ENCODE measurements at places on chromosomes 1 and 21. TPM values are rescaled to one million over a fixed set of nuclear protein-coding genes. Genes with fewer than 3 reads are reported as not detected.
A peak's percentile ranks its signal among the peaks of the same experiment; 100 is the strongest.

GRCh38 chr1:27571439-27572018, 32.4 kb downstream of the AHDC1 start:
- DNase-seq: peak; percentile 85
- no peaks in the 10 kb centered on the region for H3K27me3 ChIP-seq
- no peaks in the 10 kb centered on the region for H3K36me3 ChIP-seq

DNA sequence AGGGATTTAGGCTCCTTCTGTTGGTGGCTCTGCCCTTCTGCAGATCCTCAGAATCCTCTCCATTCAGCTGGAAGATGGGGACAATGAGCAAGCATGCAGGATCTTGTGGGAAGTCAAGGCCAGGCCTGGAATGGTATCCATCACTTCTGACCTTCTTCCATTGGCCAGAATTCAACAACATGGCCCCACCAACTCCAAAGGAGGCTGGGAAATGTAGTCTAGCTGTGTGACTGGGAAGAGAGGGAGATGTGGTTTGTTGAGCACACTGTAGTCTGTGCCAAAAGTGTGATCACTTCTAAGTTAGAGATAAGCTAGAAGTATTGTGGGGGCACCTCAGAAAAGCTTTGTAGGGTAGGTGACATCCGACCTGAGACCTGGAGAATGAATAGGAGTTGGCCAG, 60.4 kb upstream of the WNT4 start:
- no peak for DNase-seq
- H3K4me1 ChIP-seq: peaks cover 15% of the 10 kb centered on the region
- H3K27ac ChIP-seq: no peak overlapping the region
- H3K27me3 ChIP-seq: no peaks in the 10 kb centered on the region
- H3K4me3 ChIP-seq: no peak overlapping the region
- no peaks in the 10 kb centered on the region for H3K36me3 ChIP-seq

- H3K27me3 ChIP-seq: no peaks in the 10 kb centered on the region
- no peaks in the 10 kb centered on the region for H3K36me3 ChIP-seq
- DNase-seq: no peak
Observed at GRCh38 chr1:245915841-245916240, 591.2 kb downstream of the SMYD3 start.

DNA sequence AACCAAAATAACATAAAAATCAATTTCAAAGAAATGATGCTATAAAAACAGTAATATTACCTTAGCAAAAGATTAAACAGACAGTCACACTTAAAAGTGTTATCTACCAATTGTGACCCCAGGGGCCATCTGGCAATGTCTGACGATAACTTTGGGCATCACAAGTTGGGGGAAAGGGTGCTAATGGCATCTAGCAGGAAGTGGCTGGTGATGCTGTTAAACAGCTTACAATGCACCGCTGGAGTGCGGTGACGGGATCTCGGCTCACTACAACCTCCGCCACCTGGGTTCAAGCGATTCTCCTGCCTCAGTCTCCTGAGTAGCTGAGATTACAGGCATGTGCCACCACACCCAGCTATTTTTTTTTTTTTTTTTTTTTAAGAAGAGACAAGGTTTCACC, 27.6 kb downstream of the NUP133 start:
- no peak overlapping the region for H3K4me3 ChIP-seq
- H3K27me3 ChIP-seq: no peaks in the 10 kb centered on the region
- peaks cover 13% of the 10 kb centered on the region for H3K36me3 ChIP-seq
- H3K27ac ChIP-seq: no peak overlapping the region
- H3K4me1 ChIP-seq: no peaks in the 10 kb centered on the region

The GJA9 gene
- total RNA-seq: not detected

The EGLN1 gene
- total RNA-seq: 19.3 TPM

GRCh38 chr1:231724041-231724440, 97.5 kb downstream of the DISC1 start:
- no peaks in the 10 kb centered on the region for H3K36me3 ChIP-seq
- no peak for DNase-seq
- no peaks in the 10 kb centered on the region for H3K4me1 ChIP-seq
- no peak overlapping the region for H3K4me3 ChIP-seq
- H3K27me3 ChIP-seq: no peaks in the 10 kb centered on the region
- H3K27ac ChIP-seq: no peak overlapping the region

The ARV1 gene
- 17.2 TPM for total RNA-seq

GRCh38 chr21:30758306-30758705, 3.1 kb upstream of the KRTAP21-1 start:
- no peaks in the 10 kb centered on the region for H3K4me1 ChIP-seq
- no peak for DNase-seq
- no peak overlapping the region for H3K4me3 ChIP-seq
- H3K27ac ChIP-seq: no peak overlapping the region
- no peaks in the 10 kb centered on the region for H3K27me3 ChIP-seq

DNA sequence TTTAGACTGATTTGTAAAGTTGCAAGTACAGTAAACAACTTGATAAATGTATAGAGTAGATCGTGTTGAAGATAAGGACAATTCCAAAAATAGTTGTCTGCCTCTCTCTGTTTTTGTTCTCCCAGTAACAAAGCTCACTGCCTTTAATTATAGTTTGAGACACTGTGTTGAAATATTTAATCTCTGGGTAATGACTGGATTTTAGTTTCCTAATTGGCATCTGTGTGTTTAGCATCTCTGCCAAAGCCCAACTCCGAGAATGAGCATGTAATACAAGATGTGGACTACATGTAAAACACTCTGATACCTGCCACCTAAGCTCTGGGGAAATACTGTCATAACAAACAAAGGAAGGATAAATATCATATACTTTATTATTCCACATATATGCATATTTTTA, 27.7 kb upstream of the SDE2 start:
- H3K4me1 ChIP-seq: no peaks in the 10 kb centered on the region
- H3K36me3 ChIP-seq: no peaks in the 10 kb centered on the region
- DNase-seq: peak; percentile 22
- no peak overlapping the region for H3K4me3 ChIP-seq
- H3K27me3 ChIP-seq: no peaks in the 10 kb centered on the region

The NUF2 gene
- 7.2 TPM for total RNA-seq

The OR2L3 gene
- not detected for total RNA-seq
